ENCODE measurements at places on chromosomes 6 and 20. TPM values are rescaled to one million over a fixed set of nuclear protein-coding genes. Genes with fewer than 3 reads are reported as not detected.

DNA sequence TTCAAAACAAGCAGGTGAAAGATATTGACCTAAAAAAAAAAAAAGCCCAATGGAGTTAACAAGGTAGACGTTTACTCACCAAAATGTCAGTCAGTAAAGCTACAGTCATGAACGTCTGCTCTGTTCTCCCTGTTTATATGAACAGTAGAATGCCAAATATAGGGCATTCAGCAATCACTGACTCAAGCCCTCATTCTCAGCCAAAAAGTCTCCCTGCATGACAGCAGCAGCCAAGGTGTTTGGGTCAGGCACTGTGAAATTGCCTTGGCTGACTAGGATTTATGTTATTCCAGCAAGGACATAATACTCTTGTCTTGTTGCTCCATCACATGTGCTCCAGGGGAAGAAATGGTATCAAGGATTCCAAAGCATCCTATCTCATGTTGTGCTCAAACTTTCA, 194.7 kb upstream of the RSPO3 start:
- peak; percentile 56 for DNase-seq

- DNase-seq: peak; percentile 1
Measured at GRCh38 chr20:137668-138490, 4.5 kb upstream of the DEFB126 start.

FOXC1 gene
- 11.1 TPM for total RNA-seq

EYA4 gene
- total RNA-seq: not detected

- DNase-seq: peak; percentile 51
Measured at GRCh38 chr6:158825951-158826306, 6.8 kb upstream of the EZR start.

ANKRD66 gene
- not detected for total RNA-seq

DNA sequence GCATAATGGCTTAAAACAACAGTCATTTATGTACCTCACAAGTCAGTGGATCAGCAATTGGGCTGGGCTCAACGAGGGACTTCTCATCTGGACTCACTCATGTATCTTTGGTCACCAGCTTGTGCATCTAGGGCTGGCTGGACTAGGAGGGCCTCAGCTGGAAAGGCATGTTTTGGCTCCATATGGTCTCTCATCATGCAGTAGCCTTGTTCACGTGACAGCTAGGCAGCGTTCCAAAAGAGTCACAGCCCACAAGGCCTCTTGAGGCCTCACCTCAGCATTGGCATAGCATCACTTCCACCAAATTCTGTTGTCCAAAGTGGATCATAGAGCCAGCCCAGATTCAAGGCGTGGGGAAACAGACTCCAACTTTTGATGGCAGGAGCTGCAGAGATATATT, 110.1 kb downstream of the MAFB start:
- no peak for DNase-seq

FAM209B gene
- total RNA-seq: not detected

DNA sequence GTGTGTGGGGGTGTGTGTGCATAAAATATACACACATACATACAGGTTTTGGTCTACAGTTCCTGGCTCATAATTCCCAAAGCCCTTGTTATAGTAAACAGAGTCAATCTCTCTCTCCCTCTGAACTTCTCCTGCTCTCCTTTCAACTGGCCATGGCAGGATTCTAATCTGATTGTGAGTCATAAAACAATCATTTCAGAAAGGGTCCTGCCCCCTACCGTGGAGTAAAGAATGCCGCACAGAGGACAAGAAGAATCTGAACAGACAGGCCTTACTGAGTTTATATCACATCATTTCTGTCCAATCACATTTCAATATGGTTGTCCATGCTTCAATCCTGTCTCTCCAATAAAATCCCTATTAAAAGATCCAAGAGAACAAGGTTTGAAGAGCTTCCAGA, 416.9 kb downstream of the FRK start:
- peak; percentile 18 for DNase-seq

- DNase-seq: no peak
Measured at GRCh38 chr20:60900618-60901017, 351.4 kb upstream of the CDH4 start.

DNA sequence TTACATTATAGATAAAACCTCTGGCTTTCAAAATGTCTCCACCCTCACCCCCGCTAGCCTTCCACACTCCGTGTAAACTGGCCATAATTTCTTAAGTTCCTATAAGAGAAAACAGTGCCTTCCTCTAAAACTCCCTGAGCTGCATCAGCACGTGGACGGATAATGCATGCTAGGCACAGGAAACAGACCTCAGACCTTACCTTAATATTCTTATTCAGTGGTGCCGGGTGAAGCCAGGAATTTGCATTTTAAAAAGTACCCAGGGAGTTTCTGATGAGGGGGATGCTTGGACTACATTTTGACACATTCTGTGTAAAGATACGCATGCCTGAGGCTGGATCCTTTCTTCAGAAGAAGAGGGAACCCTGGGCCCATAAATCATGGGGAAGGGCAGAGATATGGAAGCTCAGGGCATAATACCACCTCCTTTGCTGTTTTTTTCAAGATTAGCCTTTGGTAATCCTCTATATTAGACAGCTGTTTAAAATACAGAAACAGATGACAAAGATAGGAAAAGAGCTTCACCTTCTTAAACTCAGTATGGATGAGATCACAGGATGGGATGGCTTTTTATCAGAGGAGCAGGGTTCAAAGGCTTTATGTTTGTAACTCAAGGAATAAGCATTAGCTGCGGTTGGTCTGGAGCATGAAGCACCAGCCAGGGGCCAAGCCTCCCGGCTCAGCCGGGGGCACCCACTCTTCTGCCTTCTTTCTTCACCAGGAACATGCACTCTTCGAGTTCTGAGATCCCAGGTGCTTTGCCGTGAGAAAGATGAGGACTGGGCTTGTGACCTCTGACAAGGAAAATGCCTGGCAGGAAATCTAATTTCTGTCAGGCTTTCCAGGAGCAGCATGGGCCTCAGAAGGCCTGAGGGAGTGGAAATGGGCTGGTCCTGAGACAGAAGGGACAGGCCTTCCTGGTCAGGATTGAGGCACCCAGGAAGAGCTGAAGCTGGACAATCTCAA, 218.1 kb upstream of the SOX4 start:
- no peak for DNase-seq

PRDM13 gene
- not detected for total RNA-seq

RAET1L gene
- not detected for total RNA-seq

DNA sequence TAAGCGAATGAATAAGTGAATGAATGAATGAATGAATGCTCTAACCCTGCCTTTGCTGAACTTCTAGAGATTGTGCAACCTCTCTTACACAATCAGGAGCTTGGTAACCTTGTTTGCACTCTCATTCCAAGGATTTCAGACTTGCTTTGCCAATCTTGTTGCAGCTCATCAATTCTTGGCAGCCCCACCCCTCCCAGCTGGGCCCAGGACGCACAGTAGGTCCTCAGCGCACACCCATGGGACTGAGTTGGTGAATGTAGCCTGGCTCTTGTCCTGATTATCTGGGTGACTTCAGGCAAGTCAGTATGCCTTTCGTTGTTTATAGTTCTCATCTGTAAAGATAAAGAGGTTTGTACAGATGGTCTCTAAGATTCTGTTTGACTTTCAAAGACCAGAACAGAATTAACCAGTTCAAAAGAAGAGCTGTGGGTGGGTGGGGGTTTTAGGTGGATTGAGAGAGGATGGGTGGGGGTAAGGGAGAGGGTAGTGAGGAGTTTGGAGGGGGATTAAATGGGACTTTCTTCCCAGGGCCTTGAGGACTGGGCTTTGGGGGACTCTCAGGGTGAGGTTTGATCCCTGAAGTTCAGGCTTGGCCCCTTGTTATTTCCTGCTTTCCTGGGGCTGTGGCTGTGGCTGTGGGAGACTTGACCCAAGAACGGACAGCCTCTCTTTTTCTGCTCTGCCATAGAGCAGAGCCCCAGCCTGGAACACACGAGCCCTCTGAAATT, 33.2 kb downstream of the VEGFA start:
- peak; percentile 37 for DNase-seq

GRCh38 chr6:25035174-25035511, 99.4 kb upstream of the RIPOR2 start:
- DNase-seq: no peak

DNA sequence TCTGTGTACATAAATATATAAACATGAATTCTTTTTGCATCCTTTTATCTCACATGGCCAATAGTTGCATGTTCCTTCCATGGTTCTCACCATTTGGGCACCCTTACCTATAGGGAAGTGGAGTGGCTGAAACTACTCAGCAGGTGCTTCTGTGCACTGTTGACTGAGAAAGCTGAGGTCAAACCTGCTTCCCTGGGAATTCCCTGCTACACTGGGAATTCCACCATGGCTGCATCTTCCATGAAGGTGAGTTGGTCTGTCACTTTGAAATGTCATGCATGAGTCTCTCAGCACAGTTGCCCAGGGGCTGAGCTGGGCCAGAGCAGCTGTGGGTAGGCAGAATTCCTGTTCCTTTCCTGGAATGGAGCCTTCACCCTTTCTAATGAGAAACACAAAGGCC, 193.8 kb upstream of the PRSS16 start:
- DNase-seq: no peak

DNA sequence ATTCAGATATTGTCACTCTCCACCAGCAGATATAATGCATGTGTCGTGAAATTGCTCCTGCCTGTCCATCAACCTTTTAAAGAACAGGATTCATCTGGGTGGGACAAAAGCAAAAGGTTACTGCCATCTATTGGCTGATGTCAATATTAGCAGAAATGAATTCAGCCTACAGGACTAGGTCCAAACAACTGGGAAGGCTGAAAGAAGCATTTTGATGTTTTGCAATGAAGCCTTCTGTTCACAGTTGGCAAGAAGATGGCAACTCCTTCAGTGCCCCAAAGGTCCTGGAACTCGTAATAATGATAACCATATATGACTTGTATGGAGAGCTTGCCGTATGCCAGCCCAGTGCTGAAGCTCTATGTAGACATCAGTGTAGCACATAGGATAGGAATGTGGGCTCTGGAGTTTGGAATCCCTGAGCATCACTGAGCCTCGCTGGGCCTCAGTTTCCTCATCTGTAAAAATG, 7.5 kb downstream of the BCAS1 start:
- DNase-seq: peak; percentile 75

DNA sequence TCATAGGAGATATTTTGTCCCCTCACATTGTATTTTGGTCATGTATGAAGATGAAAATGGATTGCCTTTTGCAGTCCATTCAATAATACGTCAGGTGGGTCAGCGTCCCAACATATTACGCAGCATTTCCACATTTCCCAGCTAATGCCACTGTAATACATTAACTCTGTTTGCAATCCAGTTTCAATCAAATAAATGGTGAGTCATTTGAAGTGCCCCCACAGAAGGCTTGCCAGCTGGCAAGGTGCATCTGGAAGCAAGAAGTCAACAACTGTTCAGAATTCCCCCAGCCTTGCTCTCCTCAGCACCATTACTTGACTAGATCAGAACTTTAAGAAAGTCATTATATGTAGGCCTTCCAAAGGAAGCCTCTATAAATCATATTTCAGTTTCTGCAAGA, 50.4 kb downstream of the PHACTR1 start:
- no peak for DNase-seq

DNA sequence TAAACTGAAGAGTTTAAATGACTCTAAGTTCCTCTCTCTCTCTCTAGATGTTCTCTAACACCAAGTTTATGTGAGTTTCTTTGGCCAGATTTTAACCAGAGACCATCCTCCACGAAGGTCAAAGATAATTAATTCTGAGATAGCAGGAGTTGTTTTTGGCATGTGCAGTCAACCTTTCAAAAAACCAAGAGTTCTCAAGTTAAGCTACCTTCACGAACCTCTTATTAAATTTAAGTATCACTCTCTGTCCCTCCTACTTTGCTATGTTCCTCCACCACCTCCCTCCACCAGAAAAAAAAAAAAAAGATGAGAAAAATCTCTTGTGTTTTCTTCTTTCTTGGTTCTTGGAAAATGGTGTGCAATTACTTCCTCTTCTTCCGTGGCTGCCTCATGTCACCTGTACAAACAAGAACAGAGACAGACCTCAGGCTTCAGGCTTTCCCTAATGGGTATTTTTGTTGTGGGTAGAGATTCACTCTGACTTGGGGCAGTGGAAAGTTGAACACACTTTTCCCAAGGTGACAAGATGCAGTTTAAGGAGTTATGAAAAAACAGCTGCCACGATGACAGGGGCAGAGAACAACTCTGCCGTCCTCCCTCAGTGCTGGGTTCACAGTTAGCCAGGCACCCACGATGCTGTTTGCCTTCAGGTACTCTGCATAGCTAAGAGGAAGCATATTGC, 64.3 kb downstream of the ADTRP start:
- no peak for DNase-seq

BANF2 gene
- not detected for total RNA-seq

PXDC1 gene
- total RNA-seq: 167 TPM

DNA sequence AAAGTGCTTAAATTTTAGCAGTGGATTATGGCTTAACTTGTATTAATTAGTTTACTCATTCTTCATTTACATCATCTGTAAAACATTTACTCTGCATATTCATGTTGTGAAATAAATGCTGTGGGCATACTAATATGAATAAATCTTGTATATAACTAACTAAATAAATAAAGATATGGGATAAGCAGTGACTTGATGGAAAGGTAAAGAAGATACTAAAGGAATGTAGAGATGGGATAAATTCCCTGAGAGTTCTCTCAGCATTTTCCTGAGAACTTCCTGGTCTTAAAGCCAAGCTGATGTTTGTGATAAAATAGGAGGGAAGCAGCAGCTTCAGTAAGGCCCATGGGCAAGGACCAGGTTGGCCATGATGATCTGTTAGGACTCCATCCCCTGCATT, 652.1 kb downstream of the RNF144B start:
- no peak for DNase-seq

DNA sequence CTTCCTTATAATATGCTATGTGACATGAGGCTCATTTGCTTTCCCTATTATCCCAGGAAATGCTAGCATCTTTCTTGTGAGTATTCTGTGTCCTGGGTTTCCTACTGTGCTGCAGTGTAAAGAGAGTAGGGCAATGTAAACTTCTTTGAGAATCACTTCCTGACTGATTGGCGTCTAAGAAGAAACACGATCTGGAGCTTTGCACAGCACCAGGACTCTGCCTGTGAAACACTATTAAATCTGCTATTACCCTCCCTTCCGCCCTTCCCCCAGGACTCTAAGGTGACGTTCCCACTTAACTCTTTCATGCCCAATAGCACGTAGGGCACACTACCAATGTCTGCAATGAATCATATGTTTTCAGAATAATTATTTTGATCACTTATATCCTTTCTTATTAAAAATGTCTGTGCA, 607.3 kb upstream of the CITED2 start:
- peak; percentile 53 for DNase-seq

DNA sequence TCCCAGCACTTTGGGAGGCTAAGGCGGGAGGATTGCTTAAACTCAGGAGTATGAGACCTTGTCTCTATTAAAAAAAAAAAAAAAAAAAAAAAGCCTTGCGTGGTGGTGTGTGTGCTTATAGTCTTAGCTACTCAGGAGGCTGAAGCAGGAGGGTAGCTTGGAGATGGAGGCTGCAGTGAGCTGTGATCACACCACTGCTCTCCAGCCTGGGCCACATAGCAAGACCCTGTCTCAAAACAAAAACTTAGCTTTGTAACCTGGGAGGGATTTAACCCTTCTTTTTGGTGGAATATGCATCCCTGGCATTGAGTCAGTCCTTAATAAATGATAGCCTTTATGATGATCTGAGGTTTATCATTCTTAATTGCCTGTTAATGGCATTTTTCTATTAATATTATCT, 12.8 kb downstream of the ASXL1 start:
- DNase-seq: no peak
